ENCODE measurements at places on chromosomes 4 and X. TPM values are rescaled to one million over a fixed set of nuclear protein-coding genes. Genes with fewer than 3 reads are reported as not detected.

TACR3 gene
- not detected for total RNA-seq

TCEAL3 gene
- total RNA-seq: 12.5 TPM

ZNF157 gene
- total RNA-seq: not detected

MID1IP1 gene
- 30.4 TPM for total RNA-seq

MSANTD1 gene
- total RNA-seq: 0.07 TPM

ARHGAP36 gene
- total RNA-seq: not detected

TADA2B gene
- 12.0 TPM for total RNA-seq

TRPC5OS gene
- not detected for total RNA-seq

ELF4 gene
- 15.0 TPM for total RNA-seq

GRCh38 chrX:97850911-97851310, 967.2 kb downstream of the RPA4 start:
- DNase-seq: no peak

- no peak for DNase-seq
These were observed 35.0 kb upstream of the CLCN4 start for GRCh38 chrX:10121787-10122186.

DNA sequence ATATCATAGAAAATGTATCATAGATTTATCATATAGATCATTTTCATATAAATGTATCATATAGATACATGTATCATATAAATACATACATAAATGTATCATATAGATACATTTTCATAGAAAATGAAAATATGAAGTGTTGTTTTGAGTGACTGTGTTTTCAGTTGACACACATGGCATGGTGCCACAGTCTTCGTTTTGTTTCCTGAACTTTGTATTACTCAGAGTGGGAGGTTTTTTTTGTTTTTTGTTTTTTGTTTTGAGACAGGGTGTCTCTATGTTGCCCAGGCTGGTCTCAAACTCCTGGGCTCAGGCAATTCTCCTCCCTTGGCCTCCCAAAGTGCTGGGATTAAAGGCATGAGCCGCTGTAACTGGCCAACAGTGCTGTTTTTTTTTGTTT, 3.9 kb downstream of the RBM10 start:
- peak; percentile 27 for DNase-seq

DNA sequence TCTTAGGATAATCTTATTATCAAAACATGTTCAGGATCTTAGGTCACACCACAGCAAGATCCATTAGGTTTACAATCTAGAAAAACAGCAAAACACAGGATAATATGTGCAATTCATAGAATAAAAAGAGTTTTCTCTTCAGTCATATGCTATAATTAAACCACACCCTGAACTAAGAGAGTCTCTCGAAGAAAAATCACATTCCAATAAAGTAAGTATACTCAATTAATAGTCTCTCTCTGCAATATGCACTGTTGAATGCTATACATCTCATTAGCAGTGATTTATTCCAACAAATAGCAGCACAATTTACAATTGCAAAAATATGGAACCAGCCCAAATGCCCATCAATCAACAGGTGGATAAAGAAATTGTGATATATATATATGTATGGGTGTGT, 383.7 kb downstream of the PPP3CA start:
- no peak for DNase-seq

DNA sequence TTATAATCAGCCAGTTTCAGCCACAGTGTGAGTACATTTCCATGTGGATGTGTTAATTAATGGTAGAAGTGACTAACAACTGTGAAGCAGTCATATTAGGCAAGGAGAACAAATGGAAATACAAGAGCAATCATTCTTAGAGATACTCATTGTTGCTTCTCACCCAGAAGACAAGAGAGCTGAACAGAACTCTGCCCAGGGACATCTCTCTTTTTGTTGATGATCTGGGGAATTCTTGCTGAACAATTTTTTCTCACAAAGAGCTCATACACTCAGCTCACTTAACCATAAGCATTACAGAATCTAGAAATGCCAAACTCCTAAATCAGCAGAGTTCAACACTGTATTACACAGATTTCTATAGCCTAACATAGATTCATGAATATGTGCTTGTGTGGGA, 150.1 kb downstream of the COMMD8 start:
- DNase-seq: no peak

DNA sequence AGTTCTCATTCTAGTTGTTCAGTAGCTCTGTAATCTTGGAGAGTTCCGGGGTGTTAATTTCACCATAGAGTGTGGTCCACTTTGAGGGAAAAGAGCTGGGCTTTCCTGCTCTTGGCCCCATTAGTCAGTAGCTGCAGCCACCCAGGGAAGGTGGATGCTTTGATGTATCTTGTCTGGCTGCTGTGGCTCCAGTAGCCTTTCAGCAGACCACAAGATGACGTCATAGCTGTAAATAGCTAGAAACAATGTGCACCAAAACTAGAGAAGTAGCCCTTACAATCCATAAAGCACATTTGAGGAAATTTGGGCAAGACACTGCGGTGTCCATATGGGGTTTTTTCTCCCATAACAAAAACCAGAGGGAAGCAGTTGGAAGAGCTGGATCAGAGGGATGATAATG, 32.9 kb upstream of the PRPS2 start:
- DNase-seq: no peak

DNA sequence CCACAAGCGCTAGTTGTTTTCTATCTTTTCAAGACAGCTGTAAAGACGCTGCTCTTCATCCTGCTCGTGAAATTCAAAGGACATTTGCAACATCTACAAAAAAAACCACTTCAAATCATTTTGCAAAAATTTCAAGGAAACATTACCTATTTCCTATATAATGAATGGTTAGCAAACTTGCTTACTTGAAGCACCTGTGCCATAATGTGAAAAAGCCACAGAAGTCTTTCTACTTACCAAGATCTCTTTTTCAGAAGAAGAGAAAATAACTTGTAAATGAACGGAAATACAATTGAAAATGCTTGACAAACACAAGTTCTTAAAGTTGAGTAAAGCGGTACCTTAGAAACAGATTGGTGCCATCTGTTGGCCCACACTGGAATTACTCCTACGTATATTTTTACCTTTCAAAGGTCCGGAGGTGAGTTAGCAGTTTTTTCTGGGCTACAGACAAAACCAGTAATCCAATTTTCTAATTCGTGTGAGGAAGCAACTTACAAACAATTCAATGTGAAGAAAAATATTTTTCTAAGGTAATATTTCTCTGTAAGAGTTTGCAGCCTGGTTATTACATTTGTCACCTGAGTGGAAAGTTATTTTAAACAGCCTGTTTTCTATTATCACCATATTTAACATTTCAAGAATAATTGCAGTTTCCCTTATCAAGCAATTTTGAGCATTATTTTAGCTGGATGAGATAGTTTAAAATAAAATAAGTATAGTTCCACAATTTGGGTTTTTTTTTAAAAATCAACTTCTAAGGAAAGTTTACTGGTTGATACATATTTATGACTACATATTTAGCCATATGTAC, at the start of gene TLR6:
Gene TLR6, minus strand, starts transcription at position 294 of the 814 bp plus-strand sequence. CDS start 27,344 bp downstream, outside the sequence.
- DNase-seq: no peak

DNA sequence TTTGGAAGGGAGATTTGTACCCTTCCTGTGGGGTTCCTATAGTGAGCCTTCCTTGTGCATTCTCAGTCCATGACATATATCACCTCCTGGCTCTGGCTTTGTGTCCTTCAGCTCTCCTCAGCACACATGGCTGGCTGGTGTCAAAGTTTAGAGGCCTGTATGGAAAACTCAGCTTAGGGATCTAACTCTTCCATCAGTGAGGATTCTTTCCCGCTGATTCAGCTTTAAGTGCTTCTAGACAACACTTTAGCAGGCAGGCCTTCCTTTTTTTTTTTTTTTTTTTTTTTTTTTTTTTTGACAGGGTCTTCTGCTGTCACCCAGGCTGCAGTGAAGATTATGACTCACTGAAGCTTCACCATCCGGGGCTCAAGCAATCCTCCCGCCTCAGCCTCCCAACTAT, 84.2 kb downstream of the NPNT start:
- no peak for DNase-seq

- no peak for DNase-seq
These were observed 173.2 kb downstream of the PABPC4L start for GRCh38 chr4:134028421-134028820.

- DNase-seq: peak; percentile 17
These were observed 67.1 kb downstream of the PGRMC2 start for GRCh38 chr4:128220286-128221235.

GRCh38 chrX:135985973-135986310, 707 bp downstream of the SLC9A6 start:
- DNase-seq: no peak

GRCh38 chr4:8293131-8293975, 23.8 kb downstream of the HTRA3 start:
- DNase-seq: no peak

- DNase-seq: no peak
These were observed 386.8 kb downstream of the ANKRD50 start for GRCh38 chr4:124325690-124326089.

DNA sequence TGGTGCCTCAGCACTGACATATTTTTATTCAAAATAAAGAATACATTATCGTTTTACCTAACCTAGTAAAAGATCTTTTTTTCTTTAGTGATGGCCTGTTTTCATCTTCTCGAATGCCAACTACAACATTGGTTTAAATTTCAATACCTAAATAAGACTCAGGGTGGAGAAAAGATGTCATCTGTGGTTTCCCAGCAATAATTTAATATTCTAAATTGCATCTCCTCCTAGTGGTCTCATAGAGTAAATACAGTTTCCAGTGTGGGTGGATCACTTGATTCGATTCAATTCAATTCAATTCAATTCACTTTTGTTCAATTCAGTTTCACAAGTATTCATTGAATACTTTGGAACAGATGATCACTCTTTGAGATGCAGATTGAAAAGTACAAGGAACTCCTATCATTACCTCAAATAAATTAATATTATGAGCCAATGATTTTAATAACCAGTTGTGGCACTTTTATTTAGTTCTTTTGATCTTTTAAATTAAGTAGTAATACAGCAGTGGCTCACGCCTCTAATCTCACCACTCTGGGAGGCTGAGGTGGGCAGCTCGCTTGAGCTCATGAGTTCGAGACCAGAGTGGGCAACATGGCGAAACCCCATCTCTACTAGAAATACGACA, 427.2 kb downstream of the FAT4 start:
- DNase-seq: no peak

GRCh38 chrX:54452920-54453319, 12.7 kb downstream of the TSR2 start:
- DNase-seq: no peak

DNA sequence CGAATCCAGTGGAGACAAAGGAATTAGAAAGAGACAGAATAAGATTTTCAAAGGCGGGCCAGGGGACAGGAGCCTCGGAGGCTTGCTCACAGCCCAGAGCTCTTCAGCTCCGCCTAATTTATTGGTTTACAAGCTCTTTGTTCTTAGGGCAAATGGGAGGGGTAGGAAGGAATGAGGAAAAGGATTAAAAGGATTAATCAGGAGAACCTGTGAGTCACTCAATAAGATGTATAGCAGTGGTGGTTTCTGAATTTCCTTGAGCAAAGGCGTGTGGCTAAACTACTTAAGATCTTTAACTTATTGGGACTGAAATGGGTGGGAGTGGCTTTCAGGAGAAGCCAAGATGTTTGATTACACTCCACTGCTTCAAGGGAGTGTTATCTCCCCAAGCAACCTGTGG, 456.0 kb upstream of the SPANXN1 start:
- DNase-seq: no peak
